Activated CD8-positive, alpha-beta T cell treated with anti-CD3 and anti-CD28 coated beads, Interleukin-2, amount 10 ng/mL, durations not matched to agents 7 days and 5 days (primary cell): ENCODE measurements at places on chromosomes 7 and 10.

DNA sequence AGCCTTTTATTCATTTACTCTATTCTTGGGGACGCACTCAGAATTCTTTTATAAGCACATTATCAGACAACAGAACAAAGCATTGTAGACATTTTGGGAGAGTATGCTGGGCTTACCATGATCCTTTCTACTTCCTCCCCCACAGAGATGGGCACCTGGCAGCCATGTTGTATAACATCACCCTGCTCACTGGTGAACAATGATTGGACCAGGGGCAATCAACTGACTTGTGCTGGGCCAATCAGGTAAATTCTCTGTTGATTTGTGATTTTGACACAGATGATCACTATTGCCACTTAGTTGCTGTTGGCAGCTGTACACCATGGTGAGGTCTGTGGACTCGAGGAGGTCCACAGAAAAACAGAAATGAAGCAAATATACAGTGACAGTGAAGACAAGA, 43.7 kb downstream of the WNT2 start:
- H3K27ac ChIP-seq, result no peak overlapping the region
- H3K36me3 ChIP-seq, result no peaks in the 10 kb centered on the region
- DNase-seq, result no peak

DNA sequence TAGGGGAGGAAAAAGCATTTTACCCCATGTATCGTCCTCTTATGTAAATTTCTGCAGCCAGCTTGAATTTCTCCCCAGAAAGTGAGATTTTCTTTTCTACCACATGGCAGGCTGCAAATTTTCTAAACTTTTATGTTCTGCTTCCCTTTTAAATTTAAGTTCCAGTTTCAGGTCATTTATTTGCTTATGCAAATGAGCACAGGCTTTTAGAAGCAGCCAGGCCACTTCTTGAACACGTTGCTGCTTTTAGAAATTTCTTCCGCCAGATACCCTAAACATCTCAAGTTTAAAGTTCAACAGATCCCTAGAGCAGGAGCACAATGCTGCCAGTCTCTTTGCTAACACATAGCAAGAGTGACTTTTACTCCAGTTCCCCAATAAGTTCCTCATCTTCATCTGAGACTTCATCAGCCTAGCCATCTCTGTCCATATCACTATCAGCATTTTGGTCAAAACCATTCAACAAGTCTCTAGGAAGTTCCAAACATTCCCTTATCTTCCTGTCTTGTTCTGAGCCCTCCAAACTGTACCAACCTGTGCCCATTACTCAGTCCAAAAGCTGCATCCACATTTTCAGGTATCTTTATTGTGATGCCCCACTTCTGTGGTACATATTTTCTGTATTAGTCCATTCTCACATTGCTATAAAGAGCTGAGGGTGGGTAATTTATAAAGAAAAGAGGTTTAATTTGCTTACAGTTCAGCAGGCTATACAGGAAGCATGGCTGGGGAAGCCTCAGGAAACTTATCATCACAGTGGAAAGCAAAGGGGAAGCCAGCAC, 16.3 kb downstream of the EZH2 start:
- peaks cover 65% of the 10 kb centered on the region for H3K4me1 ChIP-seq
- no peak for DNase-seq
- H3K4me3 ChIP-seq, result no peak overlapping the region
- H3K27ac ChIP-seq, result no peak overlapping the region

DNA sequence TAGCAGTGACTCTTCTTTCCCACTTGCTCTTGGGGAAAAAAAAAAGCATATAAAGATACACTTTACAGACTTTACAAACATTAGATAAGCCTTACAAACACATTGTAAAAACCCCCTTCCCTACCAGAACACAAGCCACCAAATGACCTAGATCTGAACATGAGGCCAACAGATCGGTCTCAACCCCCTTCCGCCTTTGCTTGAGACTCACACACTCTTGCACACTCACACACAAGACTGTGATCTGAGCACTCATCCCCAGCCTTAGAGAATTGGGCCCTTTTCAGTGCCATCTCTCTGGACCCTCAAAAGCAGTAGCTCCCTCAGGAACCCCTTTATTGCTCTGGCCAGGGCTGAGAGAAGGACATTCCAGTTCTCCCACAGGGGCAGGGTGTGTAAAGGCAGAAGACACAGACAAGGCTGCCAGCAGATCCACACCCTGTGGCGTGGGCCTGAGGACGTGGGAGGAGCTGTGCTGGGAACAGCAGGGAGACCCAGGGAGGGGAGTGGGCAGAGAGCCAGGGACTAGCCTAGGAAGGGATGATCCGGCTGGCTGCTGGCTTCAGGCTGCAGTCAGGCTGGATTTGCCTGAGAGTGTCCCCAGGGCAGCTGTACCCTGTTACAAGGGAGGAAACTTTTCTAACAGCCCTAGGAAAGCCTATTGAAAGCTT, 206.7 kb downstream of the KIAA1217 start:
- H3K27ac ChIP-seq, result no peak overlapping the region
- no peak overlapping the region for H3K4me3 ChIP-seq
- no peaks in the 10 kb centered on the region for H3K4me1 ChIP-seq
- H3K27me3 ChIP-seq, result peaks cover 2% of the 10 kb centered on the region

GRCh38 chr10:131653140-131653539, 247.7 kb upstream of the PPP2R2D start:
- no peak overlapping the region for H3K27ac ChIP-seq
- H3K4me1 ChIP-seq, result no peaks in the 10 kb centered on the region
- no peak overlapping the region for H3K4me3 ChIP-seq

DNA sequence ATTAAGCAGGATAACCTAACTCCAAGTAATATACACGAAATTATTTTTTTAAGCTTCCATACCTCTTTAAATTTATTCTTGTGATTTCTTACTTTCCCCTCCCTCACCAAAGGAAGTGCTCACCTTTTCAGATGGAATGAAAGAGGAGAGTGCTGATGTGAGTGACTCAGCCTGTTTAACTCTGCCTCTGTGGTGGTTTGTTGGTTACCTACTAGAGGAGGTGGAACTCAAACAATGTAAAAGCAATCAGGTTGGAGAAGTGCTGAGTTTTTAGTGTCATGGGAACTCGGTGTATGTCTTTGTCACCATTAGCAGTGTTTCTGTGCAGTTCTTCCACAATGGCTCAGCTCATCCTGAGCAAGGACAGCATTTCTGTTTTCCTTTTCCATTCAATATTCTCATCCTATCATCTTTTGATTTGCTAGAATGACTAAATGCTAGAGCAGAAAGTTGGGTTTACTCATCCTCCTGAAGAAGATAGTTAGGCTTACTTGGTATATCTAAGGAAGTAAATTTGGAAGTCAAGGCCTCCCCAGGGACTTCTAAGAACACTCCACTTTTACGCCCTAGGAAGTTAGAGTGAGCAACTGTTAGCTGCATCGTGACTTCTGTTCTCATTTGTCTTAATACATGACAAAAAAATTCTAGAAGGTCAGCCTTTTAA, 6.0 kb downstream of the ADD3 start:
- H3K27ac ChIP-seq, result peak overlapping the region; percentile 57
- H3K27me3 ChIP-seq, result no peaks in the 10 kb centered on the region
- peaks cover 74% of the 10 kb centered on the region for H3K4me1 ChIP-seq
- H3K4me3 ChIP-seq, result no peak overlapping the region
- H3K36me3 ChIP-seq, result peaks cover 37% of the 10 kb centered on the region

DNA sequence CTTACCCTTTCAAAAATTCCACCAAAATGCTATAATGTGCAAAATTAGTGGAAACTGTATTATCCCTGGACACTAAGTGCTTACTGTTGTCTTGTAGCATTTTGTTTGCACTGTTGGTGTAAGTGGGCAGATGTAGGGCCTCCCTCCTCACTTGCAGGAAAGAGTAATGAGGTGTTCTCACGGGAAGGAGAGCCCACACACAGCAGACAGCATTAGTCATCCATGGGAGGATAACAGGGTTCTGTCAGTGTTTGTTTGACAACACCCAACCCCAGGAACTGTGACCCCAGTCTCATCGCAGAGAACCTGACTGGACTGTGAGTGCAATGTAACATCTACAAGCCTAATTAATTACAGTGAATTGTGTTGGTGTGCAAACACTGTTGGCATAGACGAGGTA, 58.7 kb upstream of the VSTM2A start:
- no peak for DNase-seq
- H3K4me1 ChIP-seq, result no peaks in the 10 kb centered on the region
- no peaks in the 10 kb centered on the region for H3K36me3 ChIP-seq
- H3K27me3 ChIP-seq, result no peaks in the 10 kb centered on the region

GRCh38 chr10:88791924-88792323, 10.6 kb upstream of the LIPM start:
- H3K4me1 ChIP-seq, result peaks cover 31% of the 10 kb centered on the region
- no peak overlapping the region for H3K4me3 ChIP-seq
- DNase-seq, result no peak
- no peak overlapping the region for H3K27ac ChIP-seq
- no peaks in the 10 kb centered on the region for H3K36me3 ChIP-seq

DNA sequence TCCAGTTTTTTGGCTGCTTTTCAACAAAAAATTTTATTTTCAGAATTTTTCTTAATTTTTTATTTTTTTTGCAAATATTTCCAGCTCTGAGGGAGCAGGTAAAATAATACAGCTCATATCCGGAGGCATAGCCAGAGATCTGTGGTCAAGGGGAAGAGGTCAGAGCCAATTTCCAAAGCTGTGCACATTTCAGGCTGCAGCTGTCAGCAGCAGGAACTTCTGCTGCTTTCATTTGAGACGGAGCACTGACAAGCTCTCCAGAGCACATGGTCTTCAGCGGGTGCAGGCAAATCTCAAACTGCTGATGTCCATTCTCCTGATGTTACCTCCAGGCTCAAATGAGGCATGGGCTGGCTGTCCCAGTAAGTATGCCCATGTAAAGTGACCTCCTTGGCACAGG, 31.1 kb downstream of the SLC26A4 start:
- peaks cover 6% of the 10 kb centered on the region for H3K27me3 ChIP-seq
- no peak overlapping the region for H3K27ac ChIP-seq
- H3K36me3 ChIP-seq, result no peaks in the 10 kb centered on the region
- H3K4me1 ChIP-seq, result peaks cover 3% of the 10 kb centered on the region
- H3K4me3 ChIP-seq, result no peak overlapping the region
- no peak for DNase-seq

DNA sequence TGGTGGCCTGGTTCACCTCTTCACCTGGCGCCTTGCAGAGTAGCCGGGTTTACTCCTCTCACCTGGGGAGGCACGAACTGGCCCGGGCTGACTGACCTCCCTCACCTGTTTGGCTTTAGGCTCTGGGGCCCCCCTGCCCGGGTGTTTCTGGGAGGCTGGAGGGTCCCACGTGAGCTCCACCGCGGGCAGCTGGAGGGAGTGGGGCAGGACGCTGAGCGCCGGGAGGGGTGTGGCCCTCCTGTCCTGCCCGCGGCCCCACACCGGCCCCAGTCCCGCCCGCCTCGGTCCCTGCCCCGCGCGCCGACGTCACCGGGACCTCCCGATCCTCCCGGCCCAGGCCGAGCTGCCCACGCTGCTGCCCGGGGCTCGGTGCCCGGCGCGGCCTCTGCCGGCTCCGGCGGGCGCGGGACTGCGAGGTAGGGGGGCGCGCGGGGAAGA, at the start of gene AMZ1:
TSS of gene AMZ1 (plus strand) at position 322 of the 438 bp plus-strand sequence. CDS start 12,250 bp downstream, outside the sequence.
- DNase-seq, result no peak
- H3K36me3 ChIP-seq, result no peaks in the 10 kb centered on the region
- peaks cover 22% of the 10 kb centered on the region for H3K4me1 ChIP-seq
- H3K27ac ChIP-seq, result no peak within 1 kb of the TSS
- H3K27me3 ChIP-seq, result peaks cover 46% of the 10 kb centered on the region

GRCh38 chr7:95772298-95772770, at the start of gene DYNC1I1:
Gene DYNC1I1, plus strand, starts transcription at chr7:95772554. Its CDS starts 32,176 bp downstream, at chr7:95804730.
- H3K4me1 ChIP-seq, result peaks cover 3% of the 10 kb centered on the region
- peak within 1 kb of the TSS; percentile 56 for H3K4me3 ChIP-seq
- peak; percentile 29 for DNase-seq
- H3K27ac ChIP-seq, result no peak within 1 kb of the TSS

- H3K27ac ChIP-seq, result no peak overlapping the region
- no peak overlapping the region for H3K4me3 ChIP-seq
- H3K36me3 ChIP-seq, result no peaks in the 10 kb centered on the region
- no peaks in the 10 kb centered on the region for H3K27me3 ChIP-seq
Measured at GRCh38 chr10:121281576-121281975, 316.7 kb downstream of the FGFR2 start.

DNA sequence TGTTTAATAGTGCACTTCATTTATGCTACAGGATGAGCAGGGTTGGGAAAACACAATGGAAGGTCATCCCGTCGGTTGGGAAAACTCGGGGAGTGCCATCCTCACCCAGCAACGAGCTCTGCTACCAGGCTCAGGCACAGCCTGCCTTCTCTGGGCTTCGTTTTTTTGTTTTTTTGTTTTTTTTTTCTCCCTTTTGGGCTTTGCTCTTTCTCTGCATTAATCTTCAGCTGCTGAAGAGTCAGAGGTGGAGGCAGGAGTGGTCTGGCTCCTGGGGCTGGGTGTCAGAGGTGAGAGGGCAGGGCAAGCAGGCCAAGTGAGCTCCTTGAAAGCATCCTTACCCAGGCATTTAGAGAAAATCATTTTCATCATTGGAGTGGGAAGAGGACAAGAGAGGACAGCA, 11.5 kb downstream of the ZNF3 start:
- H3K4me3 ChIP-seq, result no peak overlapping the region
- no peaks in the 10 kb centered on the region for H3K27me3 ChIP-seq
- no peak overlapping the region for H3K27ac ChIP-seq
- H3K4me1 ChIP-seq, result no peaks in the 10 kb centered on the region
- no peak for DNase-seq

DNA sequence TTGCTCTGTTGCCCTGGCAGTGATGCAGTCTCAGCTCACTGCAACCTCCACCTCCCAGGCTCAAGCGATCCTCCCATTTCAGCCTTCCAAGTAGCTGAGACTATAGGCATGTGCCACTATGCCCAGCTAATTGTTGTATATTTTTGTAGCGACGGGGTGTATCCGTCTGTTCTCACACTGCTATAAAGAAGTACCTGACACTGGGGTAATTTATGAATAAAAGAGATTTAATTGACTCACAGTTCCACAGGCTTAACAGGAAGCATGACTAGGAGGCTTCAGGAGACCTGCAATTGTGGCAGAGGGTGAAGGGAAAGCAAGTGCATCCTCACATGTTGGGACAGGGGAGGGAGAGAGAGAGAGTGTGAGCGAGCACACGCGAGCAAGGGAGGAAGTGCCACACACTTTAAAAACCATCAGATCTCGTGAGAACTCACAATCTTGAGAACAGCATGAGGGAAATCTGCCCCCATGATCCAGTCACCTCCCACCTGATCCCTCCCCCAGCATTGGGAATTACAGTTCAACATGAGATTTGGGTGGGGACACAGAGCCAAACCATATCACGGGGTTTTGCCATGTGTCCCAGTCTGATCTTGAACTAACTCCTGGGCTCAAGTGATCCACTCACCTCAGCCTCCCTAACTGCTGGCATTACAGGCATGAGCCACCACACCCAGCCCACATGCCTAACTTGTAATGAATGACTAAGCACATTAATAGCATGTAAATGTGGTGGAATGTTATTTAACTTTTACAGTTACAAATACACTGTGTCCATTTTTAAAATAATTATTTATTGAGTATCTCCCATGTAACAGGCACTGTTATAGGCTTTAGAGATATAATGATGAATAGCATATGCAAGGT, 65.5 kb downstream of the RALA start:
- H3K27me3 ChIP-seq, result no peaks in the 10 kb centered on the region
- no peak overlapping the region for H3K4me3 ChIP-seq
- DNase-seq, result no peak
- H3K36me3 ChIP-seq, result peaks cover 41% of the 10 kb centered on the region
- H3K27ac ChIP-seq, result no peak overlapping the region

- peaks cover 72% of the 10 kb centered on the region for H3K4me1 ChIP-seq
- peaks cover 58% of the 10 kb centered on the region for H3K36me3 ChIP-seq
- DNase-seq, result peak; percentile 78
- peak overlapping the region; percentile 78 for H3K27ac ChIP-seq
- peak overlapping the region; percentile 57 for H3K4me3 ChIP-seq
Measured at GRCh38 chr7:92809760-92810573, 26.4 kb downstream of the CDK6 start.

GRCh38 chr10:123642293-123642692, 23.9 kb upstream of the GPR26 start:
- no peak overlapping the region for H3K27ac ChIP-seq
- H3K27me3 ChIP-seq, result peaks cover 2% of the 10 kb centered on the region
- H3K4me3 ChIP-seq, result no peak overlapping the region

GRCh38 chr10:121462955-121463354, 135.3 kb downstream of the FGFR2 start:
- H3K27ac ChIP-seq, result no peak overlapping the region
- no peaks in the 10 kb centered on the region for H3K36me3 ChIP-seq
